Mesendoderm (in vitro differentiated cells): ENCODE measurements at places on chromosomes 16 and 17.

DNA sequence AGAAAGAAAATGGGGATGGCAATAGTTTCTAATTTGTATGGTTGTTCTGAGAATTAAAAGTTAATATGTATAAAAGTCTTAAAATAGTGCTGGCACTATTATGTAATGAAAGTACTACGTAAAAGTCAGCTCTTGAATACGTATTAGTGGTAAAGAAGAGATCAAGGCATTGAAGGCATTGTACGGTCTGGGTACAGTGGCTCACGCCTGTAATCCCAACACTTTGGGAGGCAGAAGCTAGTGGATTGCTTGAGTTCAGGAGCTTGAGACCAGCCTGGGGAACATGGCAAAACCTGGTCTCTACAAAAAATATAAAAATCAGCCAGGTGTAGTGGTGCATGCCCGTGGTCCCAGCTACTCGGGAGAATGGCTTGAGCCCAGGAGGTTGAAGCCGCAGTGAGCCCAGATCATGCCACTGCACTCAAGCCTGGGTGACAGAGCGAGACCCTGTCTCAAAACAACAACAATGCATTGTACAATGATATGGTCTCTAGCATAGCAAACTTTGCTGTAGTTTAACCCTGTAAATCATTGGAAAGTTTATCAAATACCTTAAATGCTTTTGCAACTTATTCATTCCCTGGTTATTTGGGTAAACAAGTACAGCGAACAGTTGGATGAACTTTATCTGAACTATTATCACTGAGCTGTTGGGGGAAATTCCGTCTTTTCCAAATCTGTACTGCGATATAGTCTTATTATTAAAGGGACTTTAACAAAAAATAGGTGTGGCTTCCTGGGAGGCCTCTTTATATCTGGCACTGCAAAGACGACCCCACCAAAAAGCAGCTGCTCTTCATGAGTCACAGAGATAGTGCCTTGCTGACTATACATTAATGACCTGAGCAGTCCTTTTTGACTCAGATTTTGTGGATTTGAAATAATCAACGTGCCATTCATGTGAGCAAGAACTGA, 73.6 kb downstream of the GPRC5B start:
- no peaks in the 10 kb centered on the region for H3K27me3 ChIP-seq
- no peak overlapping the region for H3K27ac ChIP-seq
- DNase-seq, result no peak
- H3K4me3 ChIP-seq, result no peak overlapping the region
- no peaks in the 10 kb centered on the region for H3K4me1 ChIP-seq

DNA sequence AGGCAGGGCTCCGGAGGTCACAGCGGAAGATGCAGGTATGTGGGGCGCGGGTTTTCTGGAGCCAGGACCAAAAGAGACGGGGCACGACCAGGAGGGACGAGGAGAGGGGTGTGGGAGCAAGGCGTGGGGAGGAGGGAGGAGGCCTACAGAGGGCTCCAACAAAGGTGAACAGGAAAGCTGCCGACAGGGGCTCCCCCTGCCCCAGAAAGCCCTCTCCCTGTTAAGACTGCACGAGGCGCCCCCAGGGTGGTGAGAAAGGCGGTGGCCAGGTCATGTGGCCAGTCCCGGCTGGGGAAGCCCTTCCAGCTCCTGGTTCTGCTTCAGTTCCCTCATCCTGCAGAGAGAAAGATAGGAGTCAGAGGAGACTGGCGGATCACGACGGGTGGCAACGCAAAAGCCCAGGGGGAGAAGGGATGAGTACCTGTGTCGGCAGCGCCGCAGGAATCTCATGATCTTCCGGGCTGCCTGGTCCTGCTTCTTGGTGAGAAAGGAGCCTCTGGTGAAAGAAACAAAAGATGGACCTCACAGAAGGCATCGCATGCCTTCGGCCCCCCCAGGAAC, 949 bp upstream of the SPAG7 start:
- peak overlapping the region; percentile 83 for H3K4me3 ChIP-seq
- H3K27me3 ChIP-seq, result no peaks in the 10 kb centered on the region
- H3K36me3 ChIP-seq, result no peaks in the 10 kb centered on the region
- peaks cover 4% of the 10 kb centered on the region for H3K4me1 ChIP-seq
- H3K27ac ChIP-seq, result peak overlapping the region; percentile 58

GRCh38 chr17:81429821-81430551, 34.7 kb downstream of the BAHCC1 start:
- no peaks in the 10 kb centered on the region for H3K4me1 ChIP-seq
- no peak overlapping the region for H3K4me3 ChIP-seq
- no peaks in the 10 kb centered on the region for H3K27me3 ChIP-seq
- DNase-seq, result no peak
- no peaks in the 10 kb centered on the region for H3K36me3 ChIP-seq

- H3K27me3 ChIP-seq, result no peaks in the 10 kb centered on the region
- H3K36me3 ChIP-seq, result no peaks in the 10 kb centered on the region
- H3K27ac ChIP-seq, result no peak overlapping the region
- no peaks in the 10 kb centered on the region for H3K4me1 ChIP-seq
These were observed 1.0 kb downstream of the NOG start for GRCh38 chr17:56594320-56595107.

- H3K4me3 ChIP-seq, result no peak overlapping the region
- H3K36me3 ChIP-seq, result no peaks in the 10 kb centered on the region
- DNase-seq, result no peak
These were observed 45.1 kb upstream of the DNAH9 start for GRCh38 chr17:11553135-11553534.

GRCh38 chr17:60398227-60398959, 6.5 kb upstream of the USP32 start:
- H3K27ac ChIP-seq, result no peak overlapping the region
- no peak overlapping the region for H3K4me3 ChIP-seq
- H3K36me3 ChIP-seq, result no peaks in the 10 kb centered on the region
- no peak for DNase-seq

DNA sequence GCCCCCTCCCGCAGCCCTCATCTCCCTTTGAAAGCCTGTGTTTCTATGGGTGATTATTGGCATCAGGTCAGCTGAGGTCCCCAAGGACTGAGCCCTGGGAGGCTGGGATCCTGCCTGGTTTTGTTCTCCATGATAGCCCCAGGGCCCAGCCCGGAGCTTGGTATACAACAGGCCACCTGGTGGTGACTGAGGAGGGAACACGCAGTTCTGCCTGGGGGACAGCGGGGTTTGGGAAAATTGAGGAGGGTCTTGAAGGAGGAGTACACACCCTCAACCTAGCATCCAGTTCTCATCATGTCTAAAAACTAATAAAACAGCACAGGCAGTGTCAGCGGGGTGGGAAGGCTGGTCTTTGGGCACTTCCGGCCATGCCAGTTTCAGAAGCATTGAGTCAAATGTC, 335.1 kb downstream of the CPPED1 start:
- no peak overlapping the region for H3K4me3 ChIP-seq
- no peak overlapping the region for H3K27ac ChIP-seq
- H3K4me1 ChIP-seq, result no peaks in the 10 kb centered on the region
- peak; percentile 56 for DNase-seq

DNA sequence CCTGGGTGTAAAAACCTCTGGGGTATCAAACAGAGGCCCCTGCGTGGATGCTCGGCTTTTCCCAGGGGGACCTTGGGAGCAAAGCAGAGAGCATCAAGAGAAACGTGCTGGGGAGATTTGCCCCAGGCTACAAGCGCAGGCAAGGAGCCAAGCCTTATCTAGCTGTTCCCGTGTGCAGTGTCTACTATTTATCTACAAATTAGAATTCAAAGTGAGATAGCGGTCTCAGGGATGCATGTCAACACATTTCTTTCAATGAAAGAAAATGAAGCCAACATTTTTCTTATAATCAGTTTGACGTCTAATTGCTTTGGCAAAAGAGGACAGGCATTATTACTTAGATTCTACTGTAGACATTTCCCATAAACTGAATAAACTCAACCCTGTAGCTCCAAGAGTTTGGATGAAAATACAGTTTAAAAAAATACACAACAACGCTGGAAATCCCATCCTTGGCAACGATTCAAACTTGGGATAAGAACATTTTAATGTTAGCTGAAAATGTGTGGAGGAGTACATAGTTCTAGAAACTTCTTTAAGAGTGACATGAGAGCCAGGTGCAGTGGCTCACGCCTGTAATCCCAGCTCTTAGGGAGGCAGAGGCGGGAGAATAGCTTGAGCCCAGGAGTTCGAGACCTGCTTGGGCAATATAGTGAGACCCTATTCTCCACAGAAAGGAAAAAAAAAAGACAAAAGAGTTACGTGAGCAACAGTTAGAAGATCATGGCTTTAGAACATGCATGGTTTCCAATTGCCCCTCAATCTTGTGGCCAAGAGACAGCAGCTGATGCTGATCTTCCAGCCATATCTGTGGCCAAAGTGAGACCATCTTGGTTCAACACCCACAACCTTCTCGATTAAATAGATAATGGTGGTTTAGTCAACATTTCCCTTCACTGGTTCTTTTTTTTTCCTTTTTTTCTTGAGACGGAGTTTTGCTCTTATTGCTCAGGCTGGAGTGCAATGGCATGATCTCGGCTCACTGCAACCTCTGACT, 7.2 kb downstream of the SPNS3 start:
- H3K4me3 ChIP-seq, result no peak overlapping the region
- no peaks in the 10 kb centered on the region for H3K4me1 ChIP-seq
- DNase-seq, result no peak

GRCh38 chr17:46977750-46978488, 1.1 kb downstream of the RPRML start:
- no peak for DNase-seq
- no peaks in the 10 kb centered on the region for H3K36me3 ChIP-seq
- peaks cover 11% of the 10 kb centered on the region for H3K27me3 ChIP-seq
- H3K27ac ChIP-seq, result no peak overlapping the region

- no peaks in the 10 kb centered on the region for H3K27me3 ChIP-seq
- H3K4me1 ChIP-seq, result peaks cover 2% of the 10 kb centered on the region
- no peaks in the 10 kb centered on the region for H3K36me3 ChIP-seq
- DNase-seq, result peak; percentile 64
- peak overlapping the region; percentile 42 for H3K4me3 ChIP-seq
These were observed 113.1 kb downstream of the SNX29 start for GRCh38 chr16:12089492-12090150.

- H3K27me3 ChIP-seq, result no peaks in the 10 kb centered on the region
- DNase-seq, result no peak
- H3K27ac ChIP-seq, result no peak overlapping the region
- peaks cover 2% of the 10 kb centered on the region for H3K4me1 ChIP-seq
- no peak overlapping the region for H3K4me3 ChIP-seq
These were observed 31.2 kb downstream of the XYLT1 start for GRCh38 chr16:17439580-17439979.

- peaks cover 3% of the 10 kb centered on the region for H3K27me3 ChIP-seq
- no peaks in the 10 kb centered on the region for H3K36me3 ChIP-seq
- peak within 1 kb of the TSS; percentile 27 for H3K4me3 ChIP-seq
- no peak within 1 kb of the TSS for H3K27ac ChIP-seq
- peak; percentile 75 for DNase-seq
These were observed at the start of gene SRCIN1 for GRCh38 chr17:38605841-38606645. Gene SRCIN1, minus strand, starts transcription at chr17:38605952. Its CDS starts 247 bp downstream, at chr17:38605705.

DNA sequence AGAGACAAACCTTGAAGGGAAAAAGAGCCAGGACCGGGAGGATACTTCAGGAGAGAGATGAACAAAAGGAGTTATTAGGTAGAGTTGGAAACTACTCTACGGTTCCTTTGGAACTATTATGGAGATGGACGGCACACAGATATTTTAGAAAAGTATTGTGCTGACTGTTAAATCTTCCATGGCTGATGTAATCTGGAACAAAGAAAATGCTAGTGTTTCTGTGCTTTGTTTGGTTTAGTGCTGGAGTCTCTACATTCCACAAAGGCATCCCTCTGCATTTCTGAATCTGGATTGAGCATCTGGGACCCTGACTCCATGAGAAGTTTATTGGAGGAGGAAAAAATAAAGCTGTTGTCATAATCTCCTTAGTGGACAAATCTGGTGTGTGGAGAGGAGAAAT, 57.2 kb downstream of the RPGRIP1L start:
- H3K27me3 ChIP-seq, result no peaks in the 10 kb centered on the region
- no peaks in the 10 kb centered on the region for H3K4me1 ChIP-seq
- no peak overlapping the region for H3K4me3 ChIP-seq

DNA sequence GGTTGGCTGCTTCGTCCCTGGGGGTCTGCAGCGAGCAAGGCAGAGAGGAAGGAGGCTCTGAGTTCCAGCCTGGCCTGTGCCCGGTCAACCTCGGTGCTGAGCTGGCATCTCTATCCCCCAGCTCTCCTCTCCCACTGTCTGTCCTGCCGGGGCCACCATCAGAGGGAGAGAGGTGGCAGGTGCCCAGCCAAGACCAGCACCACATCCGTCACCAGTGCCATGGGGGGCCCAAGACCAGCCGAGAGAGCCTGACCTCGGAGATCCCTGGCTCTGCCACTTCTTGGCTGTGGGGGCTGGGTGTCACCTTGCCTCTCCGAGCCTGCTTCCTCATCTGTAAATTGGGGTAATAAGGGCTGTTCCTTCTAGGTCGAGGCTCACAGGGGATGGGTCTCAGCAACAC, 560 bp upstream of the P2RX1 start:
- H3K27ac ChIP-seq, result no peak overlapping the region
- no peaks in the 10 kb centered on the region for H3K4me1 ChIP-seq
- H3K36me3 ChIP-seq, result no peaks in the 10 kb centered on the region
- no peak overlapping the region for H3K4me3 ChIP-seq

DNA sequence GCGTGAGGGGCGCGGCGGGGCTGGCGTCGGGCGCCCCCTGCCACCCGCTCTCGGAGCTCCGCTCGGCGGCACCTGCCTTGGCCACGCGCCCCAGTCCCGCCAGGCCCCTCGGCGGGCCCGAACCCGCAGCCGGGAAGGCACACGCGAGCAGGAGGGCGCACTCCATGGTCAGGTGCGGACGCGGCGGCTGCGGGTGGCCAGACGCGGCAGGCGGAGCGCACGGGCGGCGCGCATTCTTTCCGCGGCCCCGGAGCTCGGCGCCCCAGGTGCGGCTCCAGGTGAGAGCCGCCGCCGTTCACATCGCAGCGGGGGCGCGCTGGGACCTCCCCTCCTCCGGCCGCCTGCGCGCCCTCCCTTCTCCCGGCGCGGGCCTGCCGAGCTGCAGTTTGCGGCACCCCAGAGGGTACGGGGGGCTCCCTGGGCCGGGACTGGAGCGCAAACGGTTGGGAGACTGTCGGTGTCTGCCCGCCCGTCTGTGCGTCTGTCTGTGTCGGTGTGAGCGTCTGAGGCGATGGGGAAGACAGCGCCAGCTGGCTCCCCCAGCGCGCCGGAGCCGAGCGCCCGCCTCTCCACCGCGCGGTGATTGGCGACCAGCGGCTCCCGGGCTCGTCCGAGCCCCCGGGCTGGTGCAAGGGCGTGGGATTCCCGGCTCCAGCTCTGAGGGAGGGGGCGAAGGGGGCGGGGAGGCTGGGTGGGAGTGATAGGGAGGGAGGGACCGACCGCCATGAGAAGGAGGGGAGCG, at the start of gene ADAMTS18:
TSS of gene ADAMTS18 (minus strand) at position 505 of the 742 bp plus-strand sequence. CDS start at position 166, 339 bp downstream.
- peak; percentile 62 for DNase-seq
- H3K4me1 ChIP-seq, result peaks cover 2% of the 10 kb centered on the region
- H3K36me3 ChIP-seq, result no peaks in the 10 kb centered on the region
- no peak within 1 kb of the TSS for H3K27ac ChIP-seq
- peaks cover 8% of the 10 kb centered on the region for H3K27me3 ChIP-seq
- H3K4me3 ChIP-seq, result no peak within 1 kb of the TSS

- H3K27ac ChIP-seq, result no peak overlapping the region
- H3K36me3 ChIP-seq, result peaks cover 6% of the 10 kb centered on the region
- no peak for DNase-seq
These were observed 610 bp downstream of the RFNG start for GRCh38 chr17:82050761-82051641.
